Naive B cell (primary cell): ENCODE measurements at places on chromosomes 3 and 15. TPM values are rescaled to one million over a fixed set of nuclear protein-coding genes. Genes with fewer than 3 reads are reported as not detected.

The P2RY1 gene
- polyA plus RNA-seq: not detected

The VPS39 gene
- 42.7 TPM for polyA plus RNA-seq

The GXYLT2 gene
- not detected for polyA plus RNA-seq

The GOLGA6B gene
- not detected for polyA plus RNA-seq

The FHIT gene
- 12.6 TPM for polyA plus RNA-seq

The KCNH8 gene
- polyA plus RNA-seq: 3.4 TPM

The ACSBG1 gene
- not detected for polyA plus RNA-seq

The IMPG2 gene
- polyA plus RNA-seq: not detected

The ZNF80 gene
- polyA plus RNA-seq: not detected

The HRH1 gene
- polyA plus RNA-seq: not detected

The SLCO2A1 gene
- not detected for polyA plus RNA-seq

The WHAMM gene
- 4.8 TPM for polyA plus RNA-seq

The ATP10A gene
- not detected for polyA plus RNA-seq

The SPINT1 gene
- 4.2 TPM for polyA plus RNA-seq

The GRM7 gene
- polyA plus RNA-seq: not detected

The KY gene
- not detected for polyA plus RNA-seq

The PLSCR2 gene
- not detected for polyA plus RNA-seq

GRCh38 chr3:66997560-66998112, 471 bp upstream of the KBTBD8 start:
- no peak for DNase-seq

DNA sequence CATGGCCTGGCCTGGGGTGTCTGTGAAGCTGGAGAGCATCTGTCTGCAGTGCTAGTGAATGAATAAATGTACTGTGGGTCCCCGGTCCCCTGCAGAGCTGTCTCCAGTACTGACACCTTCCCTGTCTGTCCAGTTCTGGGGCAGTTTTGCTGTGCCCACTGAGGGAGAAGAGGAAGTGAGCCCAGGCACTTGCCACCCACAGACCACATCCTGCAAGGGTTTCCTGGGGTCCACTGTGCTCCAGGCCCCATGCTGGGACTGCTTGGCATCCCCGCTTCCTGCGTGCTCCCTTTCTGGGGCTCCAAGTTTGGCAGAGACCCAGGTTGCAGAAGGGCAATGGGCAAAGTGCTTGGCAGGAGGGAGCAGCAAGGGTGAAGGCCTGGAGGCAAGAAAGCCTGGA, 4.9 kb upstream of the SLC6A6 start:
- no peak for DNase-seq

- DNase-seq: no peak
These were observed 172.5 kb downstream of the NTRK3 start for GRCh38 chr15:88083811-88084760.

GRCh38 chr3:155110996-155111901, 31.1 kb downstream of the MME start:
- peak; percentile 23 for DNase-seq

- DNase-seq: no peak
These were observed 547.8 kb upstream of the TBL1XR1 start for GRCh38 chr3:177744873-177745606.

DNA sequence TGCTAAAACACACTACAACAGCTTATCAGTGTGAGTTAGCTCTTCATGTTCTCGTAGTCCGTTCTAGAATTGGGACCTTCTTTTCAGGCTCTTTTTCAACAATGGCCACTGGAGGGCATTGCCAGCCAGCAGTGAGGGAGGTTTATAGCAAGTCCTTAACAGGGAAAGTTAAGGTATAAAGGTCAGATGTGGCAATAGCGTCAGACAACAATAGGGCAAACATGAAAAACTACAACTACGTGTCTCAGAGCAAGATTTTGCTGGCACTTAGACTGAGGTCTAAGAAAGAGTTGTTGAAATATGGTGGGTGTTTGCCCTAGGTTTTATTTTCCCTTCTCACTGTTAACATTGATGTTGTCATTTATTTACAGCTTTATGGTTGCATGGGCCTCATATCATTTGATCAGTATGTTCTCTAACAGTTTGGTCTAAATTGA, 161.4 kb downstream of the GMNC start:
- DNase-seq: no peak

- no peak for DNase-seq
These were observed 337.3 kb downstream of the FOXP1 start for GRCh38 chr3:71245971-71246880.

DNA sequence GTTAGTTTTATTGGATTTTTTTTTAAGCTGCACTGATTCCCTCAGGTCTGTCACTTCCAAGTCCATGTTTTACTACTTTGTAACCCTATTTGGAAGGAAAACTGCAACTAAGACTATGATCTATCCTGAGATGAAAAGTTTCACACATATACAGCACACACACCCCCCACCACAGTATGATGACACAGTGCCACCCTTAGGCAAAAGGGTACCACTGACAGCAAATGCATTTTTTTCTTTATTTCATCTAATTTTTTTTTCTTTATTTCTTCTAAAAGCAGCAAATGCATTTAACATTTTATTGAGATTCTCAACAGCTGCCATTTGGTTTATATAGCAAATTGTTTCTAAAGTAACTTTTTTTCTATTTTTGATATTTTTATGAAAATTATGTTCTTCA, 21.2 kb downstream of the NGRN start:
- DNase-seq: peak; percentile 50

GRCh38 chr15:64720188-64720587, 55.2 kb downstream of the RBPMS2 start:
- no peak for DNase-seq

GRCh38 chr3:73213896-73214295, 152.4 kb downstream of the EBLN2 start:
- no peak for DNase-seq

DNA sequence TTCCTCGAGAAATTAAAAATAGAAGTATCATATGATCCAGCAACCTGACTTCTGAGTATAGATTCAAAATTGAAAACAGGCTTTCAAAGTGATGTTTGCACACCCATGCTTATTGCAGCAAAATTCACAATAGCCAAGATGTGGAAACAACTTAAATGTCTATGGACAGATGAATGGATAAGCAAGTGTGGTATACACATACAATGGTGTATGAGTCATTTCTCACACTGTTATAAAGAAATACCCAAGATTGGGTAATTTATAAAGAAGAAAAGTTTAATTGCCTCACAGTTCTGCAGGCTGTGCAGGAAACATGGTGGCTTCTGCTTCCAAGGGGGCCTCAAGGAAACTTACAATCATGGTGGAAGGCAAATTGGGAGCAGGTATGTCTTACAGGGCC, 100.8 kb downstream of the KLF13 start:
- DNase-seq: no peak

GRCh38 chr3:73177827-73178226, 116.4 kb downstream of the EBLN2 start:
- DNase-seq: no peak

- no peak for DNase-seq
These were observed 172.8 kb downstream of the TAFA4 start for GRCh38 chr3:68759526-68760035.

DNA sequence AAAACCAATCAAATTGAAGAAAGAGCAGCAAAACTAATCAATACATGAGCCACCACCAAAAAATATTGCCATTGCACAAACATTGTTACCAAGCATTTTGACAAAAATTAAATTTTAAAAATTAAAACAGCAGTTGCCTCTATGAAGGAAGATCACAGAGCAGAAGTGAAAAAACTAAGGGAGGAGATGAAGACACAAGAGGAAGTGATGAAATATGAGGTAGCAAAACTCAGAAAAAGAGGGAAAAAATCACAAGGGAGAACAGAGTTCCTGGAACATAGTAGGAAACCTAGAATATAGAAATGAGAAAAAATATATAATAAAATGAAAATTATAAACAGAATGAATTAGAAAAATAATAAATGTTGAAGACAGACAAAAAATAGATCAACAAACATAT, 7.3 kb upstream of the SERPINI2 start:
- DNase-seq: no peak

DNA sequence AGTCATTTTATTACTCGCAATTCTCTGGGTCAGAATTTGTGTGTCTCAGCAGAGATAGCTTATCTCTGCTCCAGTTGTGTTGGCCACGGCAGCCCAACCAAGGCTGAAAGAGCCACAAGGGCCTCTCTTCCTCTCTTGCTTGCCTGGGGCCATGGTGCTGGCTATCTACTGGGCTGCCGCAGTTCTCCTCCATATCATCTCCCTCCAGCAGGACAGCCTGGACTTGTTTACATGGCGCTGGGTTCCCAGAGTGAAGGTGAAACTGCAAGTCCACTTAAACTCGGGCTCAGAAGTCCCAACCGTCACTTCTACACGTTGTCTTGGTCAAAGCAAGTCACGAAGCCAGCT, 134.8 kb downstream of the UACA start:
- no peak for DNase-seq

- no peak for DNase-seq
These were observed 34.6 kb downstream of the HSPBAP1 start for GRCh38 chr3:122758877-122759560.

DNA sequence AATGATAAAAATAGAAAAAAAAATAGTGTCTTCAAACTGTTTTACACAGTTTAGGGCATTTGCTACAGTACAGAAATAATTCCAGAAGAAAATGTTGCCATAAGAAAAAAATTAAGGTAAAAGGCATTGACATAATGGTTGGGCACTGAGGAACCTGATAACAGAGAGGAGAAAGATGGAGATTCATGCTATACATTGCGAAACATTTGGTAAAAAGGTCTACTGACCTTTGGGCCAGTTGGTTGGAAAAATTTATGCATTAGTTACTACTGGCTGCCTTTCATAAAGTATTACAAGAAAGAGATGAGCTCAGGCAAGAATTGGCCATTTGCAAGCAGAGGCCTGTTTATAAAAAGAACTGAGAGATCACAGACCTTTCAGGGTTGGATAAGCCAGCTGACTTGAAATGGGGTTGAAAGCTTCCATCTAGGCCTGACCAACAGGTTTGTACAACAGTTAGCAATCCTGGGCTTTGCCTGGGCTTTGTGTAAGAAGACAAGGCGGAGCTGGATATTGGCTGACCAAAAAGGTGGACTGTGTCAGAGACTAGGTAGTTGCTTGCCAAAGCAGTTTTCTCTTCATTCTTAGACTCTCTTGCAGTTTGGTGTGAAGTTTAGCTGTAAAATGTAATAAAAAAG, 166.6 kb upstream of the MCTP2 start:
- DNase-seq: no peak

- no peak for DNase-seq
These were observed 7.5 kb downstream of the HEG1 start for GRCh38 chr3:125048282-125048681.

- DNase-seq: no peak
These were observed 748.5 kb downstream of the ROBO1 start for GRCh38 chr3:79019137-79019923.

- DNase-seq: no peak
These were observed 106.6 kb upstream of the SLC6A6 start for GRCh38 chr3:14295801-14296200.

GRCh38 chr15:94744080-94744793, 512.9 kb downstream of the MCTP2 start:
- no peak for DNase-seq

- DNase-seq: peak; percentile 30
These were observed 17.9 kb upstream of the NIT2 start for GRCh38 chr3:100316641-100317069.

DNA sequence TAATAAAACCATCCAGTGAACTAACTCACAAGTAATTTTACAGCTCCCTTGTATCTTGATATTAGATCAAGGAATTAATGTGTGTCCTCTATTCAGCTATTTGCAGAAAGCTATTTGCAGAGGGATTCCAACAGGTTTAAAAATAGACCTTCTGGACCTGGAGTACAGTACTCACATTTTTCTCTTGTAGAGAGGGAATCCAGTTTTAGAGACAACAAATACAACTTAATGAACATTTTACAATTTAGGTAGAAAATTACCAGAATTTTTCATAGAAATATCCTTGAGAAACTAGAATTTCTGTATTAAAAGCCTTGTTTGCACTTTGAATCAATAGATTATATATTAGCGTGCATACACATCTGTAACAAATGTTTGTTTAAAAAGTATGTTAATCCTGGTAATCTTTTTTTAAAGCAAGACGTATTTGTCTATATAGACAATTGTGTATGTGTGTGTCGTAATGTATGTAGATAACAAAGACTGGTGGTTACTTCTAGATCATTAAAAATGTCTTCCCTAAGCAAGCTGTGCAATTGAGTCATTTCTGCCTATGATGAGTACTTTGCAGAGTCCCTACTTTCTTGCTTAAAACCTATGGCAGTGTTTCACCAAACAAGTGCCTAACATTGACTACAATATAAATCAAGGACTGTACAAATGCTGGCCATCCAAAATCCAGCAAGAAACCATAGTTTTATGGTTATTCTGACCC, 57.9 kb downstream of the PPP2R3A start:
- no peak for DNase-seq

DNA sequence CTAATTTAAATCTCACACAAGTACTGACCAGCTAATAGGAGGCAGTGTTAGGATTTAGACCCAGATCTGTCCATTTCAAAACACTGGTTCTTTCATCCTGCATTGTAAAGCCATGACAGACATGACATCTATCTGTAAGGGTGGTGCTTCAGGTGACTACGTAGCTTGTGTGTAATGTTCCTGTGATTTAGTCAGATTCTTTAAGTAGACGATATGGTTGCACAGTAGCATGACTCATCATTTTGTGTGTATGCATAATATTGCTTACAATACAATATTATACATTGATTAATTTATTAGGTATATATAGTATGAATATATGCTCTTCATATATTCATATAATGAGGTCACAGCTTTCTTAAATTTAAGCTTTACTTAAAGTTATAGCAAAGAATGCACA, 628.5 kb downstream of the GRM7 start:
- no peak for DNase-seq

- DNase-seq: peak; percentile 79
These were observed 118.7 kb upstream of the SMAD3 start for GRCh38 chr15:66946578-66947164.

- no peak for DNase-seq
These were observed 186.7 kb upstream of the SLC2A2 start for GRCh38 chr3:171213178-171213577.

DNA sequence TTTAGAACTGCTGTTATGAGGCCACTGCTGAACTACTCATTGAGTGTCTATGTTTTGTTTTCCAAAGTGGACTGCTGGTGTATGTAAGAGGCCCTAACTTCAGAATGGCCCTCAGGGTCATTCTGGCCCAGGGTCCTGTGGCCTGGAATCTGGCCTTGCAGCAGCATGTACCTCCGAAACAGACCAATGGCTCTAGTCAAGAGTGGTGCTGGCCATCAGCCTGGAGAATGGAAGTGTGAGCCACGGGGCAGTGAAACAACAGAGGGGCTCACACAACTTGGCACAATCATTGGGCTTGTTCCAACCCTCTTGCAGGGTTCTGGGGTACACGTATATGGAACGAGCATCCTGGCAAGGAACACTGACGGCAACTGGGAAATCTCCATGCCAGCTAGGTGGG, 40.5 kb downstream of the SCN5A start:
- DNase-seq: no peak
